ENCODE measurements at places on chromosomes 5 and 9.

- no peak for DNase-seq
Measured at GRCh38 chr5:94784536-94785505, 166.4 kb downstream of the SLF1 start.

GRCh38 chr9:35755071-35755470 is 995 bp upstream of the MSMP start:
- DNase-seq, result no peak

- DNase-seq, result no peak
Measured at GRCh38 chr9:129850821-129851550, 15.7 kb downstream of the USP20 start.

DNA sequence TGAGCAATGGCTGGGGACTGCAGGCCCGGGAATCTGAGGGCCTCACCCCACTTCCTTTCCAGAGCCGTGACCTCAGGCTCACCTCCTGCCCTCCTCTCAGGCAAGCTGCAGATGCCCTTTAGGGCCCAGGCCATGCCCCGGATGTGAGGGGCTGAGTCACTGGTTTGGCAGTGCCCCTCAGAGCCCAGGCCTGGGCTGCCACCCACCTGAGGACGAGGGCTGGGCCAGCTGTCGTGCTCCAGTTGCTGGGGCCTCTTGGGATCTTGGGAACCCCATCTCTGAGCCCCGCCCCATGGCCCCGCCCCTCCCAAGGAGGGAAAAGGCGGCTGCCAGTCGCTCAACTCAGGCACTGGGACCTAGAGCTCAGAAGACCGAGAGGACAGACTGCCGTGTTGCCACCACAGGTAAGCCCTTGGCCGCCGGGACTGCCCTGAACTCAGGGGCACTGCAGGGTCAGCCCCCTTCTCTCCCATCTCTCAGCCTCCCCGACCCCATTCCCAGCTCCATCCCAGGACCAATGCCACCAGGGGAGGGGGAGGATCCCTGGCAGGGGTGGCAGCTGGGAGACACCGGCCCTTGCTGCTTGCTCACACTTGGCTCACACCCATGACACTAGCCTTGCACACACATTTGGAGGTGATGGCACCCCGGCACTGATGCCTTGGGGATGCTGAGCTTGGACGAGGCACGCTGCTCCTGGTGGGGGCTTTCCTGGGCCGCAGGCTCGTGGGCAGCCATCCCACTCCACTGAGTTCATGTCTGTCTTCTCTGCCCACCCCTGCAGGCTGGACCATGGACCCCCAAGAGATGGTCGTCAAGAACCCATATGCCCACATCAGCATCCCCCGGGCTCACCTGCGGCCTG is at the start of gene CYSRT1:
TSS of gene CYSRT1 (plus strand) at position 345 of the 865 bp plus-strand sequence. CDS start at position 793, 448 bp downstream.
- DNase-seq, result no peak

DNA sequence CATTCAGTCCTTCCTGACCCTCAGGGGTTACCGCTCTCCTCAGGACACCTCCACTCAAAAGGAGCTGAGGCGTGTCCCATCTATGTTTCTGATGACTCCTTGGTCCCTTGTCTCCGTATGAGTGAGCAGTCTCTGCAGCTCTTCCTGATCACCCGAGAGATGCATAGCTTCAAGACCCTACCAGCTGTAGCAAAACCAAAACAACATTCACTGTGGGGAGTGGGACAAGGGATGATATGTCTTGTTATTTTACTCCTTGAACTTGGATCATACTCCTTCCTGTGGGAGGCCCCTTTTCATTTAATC is 14.4 kb downstream of the GLDC start:
- no peak for DNase-seq

- no peak for DNase-seq
Measured at GRCh38 chr9:87675906-87676515, 49.9 kb upstream of the CTSL start.

DNA sequence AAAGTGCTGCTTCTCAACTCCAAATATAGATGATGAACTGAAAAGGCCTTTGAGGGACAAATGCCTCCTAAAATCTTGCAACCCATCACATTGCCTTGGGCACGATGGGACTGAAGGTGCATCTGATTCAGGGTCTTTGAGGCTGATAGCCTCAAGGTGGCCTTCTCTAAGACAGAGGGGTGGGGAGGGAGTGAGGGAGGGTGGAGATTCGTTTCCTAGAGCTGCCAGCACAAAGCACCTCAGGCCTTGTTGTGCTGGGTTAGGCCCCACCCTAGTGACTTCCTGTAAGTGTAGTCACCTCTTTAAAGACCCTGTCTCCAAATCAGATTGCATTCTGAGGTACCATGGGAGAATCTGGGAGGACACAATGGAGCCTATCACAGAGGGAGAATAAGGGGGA is 57.1 kb downstream of the BARX1 start:
- no peak for DNase-seq

- no peak for DNase-seq
Measured at GRCh38 chr5:179916523-179916922, 8.8 kb upstream of the TBC1D9B start.

DNA sequence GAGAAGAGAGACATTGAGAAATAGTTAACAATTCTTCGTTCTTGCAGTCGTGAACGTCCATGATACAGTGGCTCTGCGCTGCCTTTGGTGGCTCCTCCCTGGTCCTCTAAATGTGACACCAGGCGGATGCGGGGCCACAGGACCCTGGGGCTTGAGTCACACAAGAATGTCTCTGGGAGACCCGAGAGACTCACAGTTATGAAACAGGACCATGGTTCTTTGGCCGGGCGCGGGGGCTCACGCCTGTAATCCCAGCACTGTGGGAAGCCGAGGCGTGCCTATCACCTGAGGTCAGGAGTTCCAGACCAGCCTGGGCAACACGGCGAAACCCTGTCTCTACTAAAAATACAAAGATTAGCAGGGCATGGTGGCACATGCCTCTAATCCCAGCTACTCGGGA is 767 bp upstream of the ZDHHC11 start:
- DNase-seq, result no peak

DNA sequence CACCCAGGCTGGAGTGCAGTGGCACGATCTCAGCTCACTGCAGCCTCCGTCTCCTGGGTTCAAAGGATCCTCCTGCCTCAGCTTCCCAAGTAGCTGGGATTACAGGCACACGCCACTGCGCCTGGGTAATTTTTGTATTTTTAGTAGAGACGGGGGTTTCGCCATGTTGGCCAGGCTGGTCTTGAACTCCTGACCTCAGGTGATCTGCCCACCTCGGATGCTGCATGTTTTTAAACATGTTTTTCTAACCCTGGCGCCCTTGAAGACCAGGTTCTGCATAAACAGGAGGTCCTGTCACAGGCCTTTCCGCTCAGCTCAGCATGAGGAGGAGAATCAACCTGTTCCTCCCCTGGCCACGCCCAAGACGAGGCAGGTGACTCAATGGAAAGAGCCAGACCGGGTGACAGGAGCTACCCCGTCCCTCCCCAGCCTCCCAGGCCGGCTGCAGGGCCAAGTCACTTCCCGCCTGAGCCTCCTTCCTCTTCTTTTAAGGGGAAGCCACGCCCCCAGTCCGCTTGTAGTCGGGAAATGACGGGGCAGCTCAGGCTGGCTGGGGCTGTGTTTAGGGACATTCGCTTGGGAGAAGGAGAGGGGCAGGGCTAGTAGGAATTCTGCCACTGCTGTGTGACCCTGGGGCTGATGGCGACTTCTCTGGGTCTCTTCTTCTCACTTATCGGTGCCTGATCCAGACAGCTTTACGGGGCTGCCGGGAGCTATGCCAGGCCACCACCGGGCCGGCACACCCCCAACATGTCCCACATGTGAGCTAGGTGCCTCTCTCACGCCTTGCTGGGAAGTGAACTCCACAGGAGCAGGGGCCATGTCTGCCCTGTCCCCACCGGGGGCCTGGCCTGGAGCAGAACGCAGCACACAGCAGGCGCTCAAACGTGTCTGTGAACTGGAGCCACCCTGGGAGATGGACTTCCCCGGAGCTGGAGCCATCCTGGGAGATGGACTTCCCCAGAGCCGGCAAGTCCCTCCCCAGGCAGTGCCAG is 6.1 kb downstream of the NOTCH1 start:
- DNase-seq, result no peak

DNA sequence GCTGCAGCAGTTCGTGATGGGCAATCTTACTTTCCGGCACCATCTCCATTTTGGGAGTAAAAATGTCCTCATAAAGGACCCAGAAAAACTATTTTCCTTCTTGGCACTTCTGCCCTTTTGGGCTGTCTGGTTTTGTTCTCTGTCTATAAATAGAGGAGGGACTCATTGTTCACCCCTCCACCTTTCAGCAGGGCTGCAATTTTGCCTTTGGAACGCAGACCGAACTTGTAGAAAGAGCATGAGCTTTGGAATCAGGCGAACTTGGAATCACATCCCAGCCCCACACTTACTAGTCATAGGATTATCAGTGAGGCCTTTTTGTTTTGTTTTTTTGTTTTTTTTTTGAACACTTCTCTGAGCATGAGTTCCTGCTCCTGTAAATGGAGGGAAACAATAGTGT is 178.1 kb upstream of the IL12B start:
- no peak for DNase-seq

GRCh38 chr5:57683036-57683630 is 200.5 kb upstream of the ACTBL2 start:
- no peak for DNase-seq
